ENCODE measurements at places on chromosomes 6 and 20.

GRCh38 chr6:11161031-11161956 is 49.8 kb upstream of the ERVFRD-1 start:
- no peak for DNase-seq

GRCh38 chr6:106077170-106077569 is 9.0 kb upstream of the PRDM1 start:
- no peak for DNase-seq

DNA sequence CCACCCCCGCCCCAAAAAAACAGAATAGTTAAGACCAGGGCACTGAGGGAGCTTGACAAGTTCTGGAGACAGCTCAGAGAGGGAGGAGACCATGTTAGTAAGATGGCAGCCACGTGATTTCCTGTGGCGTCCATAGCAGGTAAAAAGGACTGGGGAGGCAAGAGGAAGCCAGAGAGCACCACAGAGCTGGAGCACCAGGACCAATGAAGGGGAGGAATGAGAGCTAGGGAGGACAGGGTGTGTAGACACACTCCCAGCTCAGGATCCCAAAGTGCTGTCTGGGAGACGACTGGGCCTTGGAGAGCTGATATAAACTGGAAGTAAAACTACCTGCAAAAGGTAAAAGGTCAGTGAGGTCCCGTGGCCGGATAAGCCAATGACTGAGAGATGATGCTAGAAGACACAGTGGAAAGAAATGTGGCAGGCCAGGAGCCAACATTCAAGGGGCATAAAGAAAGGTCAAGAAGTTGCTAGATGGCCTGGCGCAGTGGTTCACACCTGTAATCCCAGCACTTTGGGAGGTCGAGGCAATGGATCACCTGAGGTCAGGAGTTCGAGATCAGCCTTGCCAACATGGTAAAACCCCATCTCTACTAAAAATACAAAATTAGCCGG is 39.0 kb downstream of the SLC23A2 start:
- DNase-seq, result no peak

DNA sequence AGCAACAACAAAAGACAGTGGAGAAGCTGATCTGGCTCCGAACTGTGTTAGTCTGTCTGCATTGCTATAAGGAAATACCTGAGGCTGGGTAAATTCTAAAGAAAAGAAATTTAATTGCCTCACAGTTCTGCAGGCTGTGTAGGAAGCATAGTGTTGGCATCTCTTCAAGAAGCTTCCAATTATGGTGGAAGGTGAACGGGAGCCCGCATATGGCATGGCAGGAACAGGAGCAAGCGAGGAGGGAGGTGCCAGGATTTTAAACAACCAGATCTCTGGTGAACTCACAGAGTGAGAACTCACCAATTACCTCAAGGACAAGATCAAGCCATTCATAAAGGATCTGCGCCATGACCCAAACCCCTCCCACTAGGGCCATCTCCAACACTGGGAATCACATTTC is 293.5 kb downstream of the SMOC2 start:
- no peak for DNase-seq

- no peak for DNase-seq
Measured at GRCh38 chr6:164022632-164023031, 608.1 kb downstream of the QKI start.

DNA sequence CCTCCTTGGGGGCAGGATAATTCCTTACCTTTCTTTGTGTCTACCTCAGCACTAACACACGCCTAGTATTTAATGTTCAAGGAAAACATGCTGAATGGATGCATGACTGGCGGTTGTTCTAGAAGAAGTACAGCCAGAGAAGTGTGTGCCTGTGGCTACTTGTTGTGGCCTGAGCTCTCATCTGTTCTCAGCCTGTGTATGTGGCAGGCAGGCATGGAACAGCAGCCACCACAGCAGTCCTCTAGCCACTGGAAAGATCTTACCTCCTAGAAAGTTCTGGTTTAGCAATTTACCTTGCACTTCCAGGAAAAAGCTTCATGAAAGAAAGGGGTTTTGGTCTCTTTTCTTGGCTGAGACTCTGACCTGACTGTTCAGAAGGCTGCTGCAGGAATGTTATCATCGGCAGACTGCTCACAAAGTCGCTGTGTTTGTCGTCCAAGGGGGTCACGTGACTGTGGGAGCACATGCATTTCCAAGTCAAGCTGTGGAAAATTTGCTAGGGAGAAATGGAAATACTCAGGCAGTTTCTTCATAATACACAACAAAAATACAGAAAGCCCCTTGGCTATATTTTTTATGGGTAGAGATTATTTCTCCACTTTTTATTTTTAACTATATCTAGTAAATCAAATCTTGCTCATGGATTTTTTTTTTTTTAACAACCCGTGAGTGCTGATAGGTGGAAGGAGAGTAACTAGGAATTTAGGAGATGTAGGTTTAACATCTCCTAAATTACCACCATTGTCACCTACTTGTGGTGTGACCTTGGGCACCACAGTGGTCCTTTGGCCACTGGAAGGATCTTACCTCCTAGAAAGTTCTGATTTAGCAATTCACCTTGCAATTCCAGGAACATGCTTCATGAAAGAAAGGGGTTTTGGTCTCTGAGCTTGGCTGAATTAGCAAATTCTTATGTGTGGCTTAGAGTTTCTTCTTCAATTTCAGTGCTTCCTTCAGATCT is 110.8 kb upstream of the GPR6 start:
- DNase-seq, result no peak

DNA sequence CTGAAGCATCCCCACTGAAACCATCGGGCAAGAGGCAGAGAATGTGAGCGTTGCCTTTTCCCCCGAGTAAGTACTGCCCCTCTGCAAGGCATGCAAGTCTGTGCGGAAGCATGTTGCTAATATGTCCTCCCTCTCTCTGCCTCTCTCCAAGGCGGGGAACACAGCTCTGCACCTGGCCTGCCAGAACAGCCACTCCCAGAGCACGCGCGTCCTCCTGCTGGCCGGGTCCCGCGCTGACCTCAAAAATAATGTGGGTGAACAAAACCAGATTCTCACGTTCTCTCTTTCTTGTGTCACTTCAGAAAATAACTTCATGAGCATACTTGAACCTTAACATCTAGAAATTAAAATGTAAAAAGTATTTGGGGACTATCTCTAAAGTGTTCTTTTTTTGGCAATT is 26.4 kb downstream of the LYRM2 start:
- no peak for DNase-seq
